ENCODE measurements at places on chromosomes 2 and 18.

DNA sequence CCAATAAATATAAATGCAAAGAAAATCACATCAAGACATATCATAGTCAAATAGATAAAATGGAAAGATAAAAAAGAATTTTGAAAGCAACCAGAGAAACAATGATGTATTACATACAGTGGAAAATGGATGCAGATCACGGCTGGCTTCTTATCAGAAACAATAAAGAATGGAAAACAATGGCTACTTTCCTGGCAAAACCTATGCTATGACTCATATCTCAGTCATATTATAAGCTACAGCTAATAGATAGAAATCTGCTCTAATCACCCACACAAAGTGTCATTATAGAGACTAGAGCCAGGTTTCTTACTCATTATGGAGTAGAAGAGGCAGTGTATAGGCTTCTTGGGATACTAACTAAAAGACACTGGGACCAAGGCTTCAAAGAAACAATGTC is 93.5 kb upstream of the TACR1 start:
- DNase-seq = no peak

GRCh38 chr2:11932048-11932512 is 185.6 kb downstream of the LPIN1 start:
- no peak for DNase-seq

GRCh38 chr2:139271149-139271548 is 491.0 kb upstream of the NXPH2 start:
- no peak for DNase-seq

GRCh38 chr2:36473230-36473629 is 117.7 kb downstream of the CRIM1 start:
- no peak for DNase-seq

- no peak for DNase-seq
Observed at GRCh38 chr2:7703048-7703447, 785.8 kb downstream of the RNF144A start.

DNA sequence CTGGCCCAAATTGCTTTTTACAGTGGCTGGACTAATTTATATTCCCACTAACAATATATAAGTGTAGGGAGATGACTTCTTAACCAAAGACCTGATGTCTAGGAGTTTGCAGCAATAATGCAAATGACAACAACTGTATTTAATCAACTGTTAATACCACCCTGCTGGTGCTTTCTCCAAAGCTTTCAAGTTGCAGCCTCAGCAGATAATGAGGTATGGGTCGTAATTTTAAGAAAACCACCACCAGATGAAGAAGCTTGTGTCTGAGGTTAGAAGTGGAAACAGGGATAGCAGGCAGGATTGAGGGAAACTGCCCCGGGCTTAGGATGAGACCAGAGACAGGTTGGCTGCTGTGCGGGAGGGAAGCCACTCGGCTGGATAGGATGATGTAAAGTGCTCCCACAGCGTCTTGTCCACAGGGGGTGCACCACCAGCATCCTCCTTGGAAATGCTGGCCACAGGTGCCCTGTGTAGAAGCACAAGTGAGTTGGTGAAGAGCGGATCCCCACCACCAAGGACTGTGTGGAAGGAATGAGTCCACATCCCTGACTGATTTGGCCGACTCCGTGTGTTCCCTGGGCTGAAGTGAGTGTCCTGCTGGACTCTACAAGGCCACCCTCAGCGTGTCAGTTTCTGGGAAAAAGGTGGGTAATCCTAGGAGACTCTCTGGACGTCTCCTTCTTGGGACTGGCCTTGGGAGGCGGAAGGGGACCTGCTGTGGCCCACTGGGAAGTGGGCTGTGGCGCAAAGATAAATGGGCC is 76.1 kb upstream of the SMAD2 start:
- no peak for DNase-seq

DNA sequence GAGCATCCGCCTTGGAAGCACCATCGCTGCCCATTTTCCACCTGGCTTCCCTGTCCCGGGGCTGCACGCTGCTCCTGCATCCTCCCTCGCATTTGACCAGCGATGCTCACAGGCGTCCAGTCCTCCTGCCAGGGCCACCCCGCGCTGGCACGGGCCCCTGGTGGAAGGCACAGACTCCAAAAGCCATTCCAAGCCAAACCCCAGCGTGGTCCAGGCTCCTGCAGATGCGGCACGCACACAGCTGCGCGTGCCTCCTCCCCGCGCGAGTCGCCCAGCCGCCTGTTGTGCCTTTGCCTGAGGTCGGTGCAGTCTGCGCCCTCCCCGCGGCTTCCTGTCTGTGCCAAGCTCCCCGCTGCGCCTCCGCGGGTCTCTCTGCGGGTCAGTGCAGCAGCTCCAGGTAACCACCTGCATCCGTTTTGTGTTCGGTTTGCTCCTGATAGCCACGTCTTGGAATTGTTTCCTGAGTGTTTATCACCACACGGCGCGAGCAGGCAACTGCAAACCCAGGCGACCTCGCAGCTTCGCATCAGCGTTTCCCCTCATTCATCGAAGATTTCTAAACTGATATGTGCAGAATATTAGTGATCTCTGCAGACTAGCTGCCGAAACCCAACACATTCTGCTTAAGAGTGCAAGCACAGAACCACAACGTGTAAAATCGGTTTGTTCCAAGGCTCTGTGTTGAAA is 65.2 kb upstream of the SALL3 start:
- no peak for DNase-seq

- DNase-seq = no peak
Observed at GRCh38 chr2:219058541-219059374, 2.0 kb downstream of the IHH start.

DNA sequence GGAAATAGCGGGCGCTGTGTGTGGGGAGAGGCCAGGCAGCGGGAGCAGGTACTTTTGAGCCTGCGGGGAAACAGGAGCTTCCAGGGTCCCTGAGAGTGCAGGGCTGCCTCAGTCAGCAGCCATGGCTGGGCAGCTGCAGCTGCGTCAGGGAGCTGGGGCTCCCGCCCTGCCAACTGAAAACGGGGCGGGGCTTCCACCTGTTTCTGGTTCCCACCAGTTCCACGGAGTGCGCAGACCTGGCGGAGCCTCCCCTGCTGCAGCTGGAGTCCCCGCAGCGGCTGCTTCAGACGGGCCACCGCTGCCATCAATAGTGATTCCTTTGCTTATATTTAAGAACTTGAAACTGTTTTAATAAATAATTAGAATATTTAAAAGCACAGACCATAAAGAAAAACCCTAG is 30.6 kb upstream of the RPRM start:
- no peak for DNase-seq

DNA sequence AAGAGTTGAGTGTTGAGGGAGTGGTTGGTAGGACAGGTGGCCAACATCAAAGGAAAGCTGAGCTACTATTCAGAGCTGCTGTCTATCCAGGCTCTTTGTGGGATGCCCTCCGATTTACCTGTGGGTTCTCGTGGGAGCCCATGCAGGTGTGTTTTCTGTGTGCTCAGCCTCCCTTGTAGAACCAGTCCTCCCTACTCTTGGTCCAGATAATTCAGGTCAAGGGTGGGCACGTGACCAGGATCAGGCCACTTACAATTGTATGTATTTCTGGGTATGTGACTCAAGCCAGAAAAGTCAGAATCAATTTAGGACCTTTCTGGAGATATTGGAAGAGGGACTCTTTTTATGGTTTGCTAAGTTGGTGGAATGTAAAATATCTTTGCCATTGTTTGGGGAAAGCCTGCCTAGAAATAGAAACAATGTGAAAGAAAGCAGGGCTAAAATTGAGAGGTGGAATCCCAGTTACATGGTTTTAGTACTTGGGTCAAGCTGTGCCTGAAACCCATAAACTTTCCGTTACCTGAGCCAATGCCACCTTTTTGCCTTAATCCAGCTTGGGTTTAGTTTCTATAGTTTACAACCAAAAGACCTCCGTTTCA is 93.2 kb downstream of the PDCL3 start:
- DNase-seq = no peak

DNA sequence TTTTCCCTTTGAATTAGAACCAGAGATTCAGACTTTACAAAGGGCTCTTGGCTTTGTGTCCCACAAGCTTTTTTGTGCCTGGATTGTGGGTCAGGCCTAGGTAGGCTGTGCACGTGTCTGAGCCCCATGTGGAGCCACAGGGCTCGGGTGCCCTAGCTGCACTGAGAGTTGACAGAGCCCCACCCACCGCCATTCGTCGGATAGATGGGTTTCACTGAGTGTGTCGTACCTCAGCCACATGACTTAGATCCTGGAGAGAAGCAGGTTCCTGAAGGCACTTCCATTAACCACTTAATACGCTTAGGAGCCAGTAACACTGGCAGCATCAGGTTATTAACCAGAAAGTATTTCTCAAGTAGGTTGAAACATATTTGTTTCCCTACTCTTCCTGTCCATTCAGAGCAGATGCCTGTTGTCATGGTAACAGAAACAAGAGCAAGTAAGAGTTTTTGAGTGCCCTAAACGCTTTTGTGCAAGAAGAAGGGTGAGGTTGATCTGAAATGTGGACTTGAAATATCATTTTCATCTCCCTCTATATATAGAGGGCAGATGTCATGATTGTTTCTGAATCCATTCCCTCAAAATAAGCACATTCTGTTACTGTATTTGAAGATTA is 30.0 kb downstream of the ADCYAP1 start:
- peak; percentile 57 for DNase-seq

DNA sequence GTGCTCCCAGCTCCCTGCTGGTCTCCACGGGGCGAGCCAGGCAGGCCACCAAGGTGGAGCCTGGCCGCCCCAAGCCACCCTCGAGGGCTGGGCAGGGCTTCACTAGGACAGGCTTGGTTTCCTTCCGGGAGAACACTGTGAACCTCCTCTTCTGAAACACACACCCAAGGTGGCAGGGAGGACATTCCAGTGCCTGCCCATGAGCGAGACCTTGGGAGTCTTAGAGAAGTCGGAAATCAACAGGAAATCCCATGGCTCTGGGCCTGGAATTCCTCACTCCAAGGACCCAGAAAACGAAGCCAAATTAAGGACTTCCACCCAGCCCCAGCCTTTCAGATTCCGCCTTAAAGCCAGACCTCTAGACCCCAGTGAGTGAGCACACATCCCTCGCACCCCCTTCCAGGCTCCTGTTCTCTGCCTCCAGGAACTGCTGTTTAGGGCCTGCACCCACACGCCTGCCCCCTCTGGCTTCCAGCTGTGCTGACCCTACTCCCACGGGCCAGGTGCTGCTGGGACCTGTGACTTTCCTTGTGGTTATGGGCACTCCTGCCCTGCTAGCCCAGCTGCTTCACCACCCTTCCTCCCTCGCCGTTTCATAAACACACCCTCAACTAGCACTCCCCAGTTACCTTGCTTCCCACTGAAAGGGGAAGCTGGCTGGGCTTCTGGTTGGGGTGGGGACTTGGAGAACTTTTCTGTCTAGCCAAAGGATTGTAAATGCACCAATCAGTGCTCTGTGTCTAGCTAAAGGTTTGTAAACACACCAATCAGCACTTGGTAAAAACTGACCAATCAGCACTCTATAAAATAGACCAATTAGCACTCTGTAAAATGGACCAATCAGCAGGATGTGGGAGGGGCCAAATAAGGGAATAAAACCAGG is 13.7 kb downstream of the GPR17 start:
- DNase-seq = no peak

DNA sequence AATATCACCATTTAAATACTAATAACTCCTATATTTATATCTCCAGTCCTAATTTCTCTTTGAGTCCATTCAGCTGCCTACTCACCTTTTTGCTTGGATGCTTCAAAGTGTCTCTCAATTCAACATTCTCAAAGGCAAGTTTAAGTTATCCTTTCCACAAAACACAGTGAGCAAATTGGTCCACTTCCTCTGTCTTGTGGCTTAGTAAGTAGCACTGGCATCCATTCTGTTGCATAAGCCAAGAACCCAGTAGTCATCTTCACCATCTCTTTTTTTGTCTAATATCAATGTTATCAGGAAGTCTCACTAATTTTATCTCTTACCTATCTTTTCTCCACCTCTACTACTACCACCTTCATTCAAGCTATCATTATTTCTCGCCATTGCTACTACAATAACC is 27.4 kb upstream of the IL1RL1 start:
- DNase-seq = no peak

DNA sequence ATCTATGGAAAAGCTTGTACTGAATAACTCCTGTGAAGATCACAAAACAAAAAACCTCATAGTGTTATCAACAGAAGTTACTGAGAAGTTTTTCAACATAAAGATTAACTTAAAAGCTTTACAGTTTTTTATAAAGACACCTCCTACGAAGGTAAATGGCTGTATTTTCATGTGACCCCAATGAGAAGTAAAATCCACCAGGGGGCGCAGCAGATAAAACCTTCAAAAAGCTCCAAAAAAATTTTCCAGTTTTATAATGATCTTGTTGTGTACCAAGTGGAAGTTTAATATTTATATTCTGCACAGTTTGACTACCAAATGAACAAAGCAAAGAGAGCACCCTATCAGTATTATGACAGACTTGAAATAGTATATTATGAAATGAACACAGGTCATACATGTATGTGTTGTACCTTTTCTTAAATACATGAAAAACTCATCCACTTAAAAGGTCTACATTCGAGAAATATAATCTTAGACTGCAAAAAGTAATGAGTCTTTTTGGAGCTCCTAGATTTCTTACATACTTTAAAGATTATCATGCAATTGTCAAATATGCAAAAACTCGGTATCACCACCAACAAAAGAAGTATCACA is 38.5 kb downstream of the PNO1 start:
- no peak for DNase-seq

DNA sequence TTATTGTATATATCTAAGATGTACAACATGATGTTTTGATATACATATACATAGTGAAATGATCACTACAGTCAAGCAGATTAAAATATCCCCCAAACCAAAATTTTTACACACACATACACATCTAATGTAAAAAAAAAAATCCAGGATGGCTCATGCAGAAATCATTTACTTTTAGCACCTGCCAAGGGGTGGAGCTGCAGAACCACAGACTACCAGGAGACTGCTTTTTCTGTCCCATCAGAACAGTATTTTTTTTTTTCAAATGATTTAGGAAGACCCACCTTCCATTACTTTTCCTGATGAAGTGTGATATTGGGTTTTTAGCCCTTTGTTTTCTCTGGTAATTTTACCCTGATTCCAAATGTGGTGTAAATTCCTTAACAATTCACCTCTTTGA is 61.9 kb downstream of the AQP4 start:
- no peak for DNase-seq

DNA sequence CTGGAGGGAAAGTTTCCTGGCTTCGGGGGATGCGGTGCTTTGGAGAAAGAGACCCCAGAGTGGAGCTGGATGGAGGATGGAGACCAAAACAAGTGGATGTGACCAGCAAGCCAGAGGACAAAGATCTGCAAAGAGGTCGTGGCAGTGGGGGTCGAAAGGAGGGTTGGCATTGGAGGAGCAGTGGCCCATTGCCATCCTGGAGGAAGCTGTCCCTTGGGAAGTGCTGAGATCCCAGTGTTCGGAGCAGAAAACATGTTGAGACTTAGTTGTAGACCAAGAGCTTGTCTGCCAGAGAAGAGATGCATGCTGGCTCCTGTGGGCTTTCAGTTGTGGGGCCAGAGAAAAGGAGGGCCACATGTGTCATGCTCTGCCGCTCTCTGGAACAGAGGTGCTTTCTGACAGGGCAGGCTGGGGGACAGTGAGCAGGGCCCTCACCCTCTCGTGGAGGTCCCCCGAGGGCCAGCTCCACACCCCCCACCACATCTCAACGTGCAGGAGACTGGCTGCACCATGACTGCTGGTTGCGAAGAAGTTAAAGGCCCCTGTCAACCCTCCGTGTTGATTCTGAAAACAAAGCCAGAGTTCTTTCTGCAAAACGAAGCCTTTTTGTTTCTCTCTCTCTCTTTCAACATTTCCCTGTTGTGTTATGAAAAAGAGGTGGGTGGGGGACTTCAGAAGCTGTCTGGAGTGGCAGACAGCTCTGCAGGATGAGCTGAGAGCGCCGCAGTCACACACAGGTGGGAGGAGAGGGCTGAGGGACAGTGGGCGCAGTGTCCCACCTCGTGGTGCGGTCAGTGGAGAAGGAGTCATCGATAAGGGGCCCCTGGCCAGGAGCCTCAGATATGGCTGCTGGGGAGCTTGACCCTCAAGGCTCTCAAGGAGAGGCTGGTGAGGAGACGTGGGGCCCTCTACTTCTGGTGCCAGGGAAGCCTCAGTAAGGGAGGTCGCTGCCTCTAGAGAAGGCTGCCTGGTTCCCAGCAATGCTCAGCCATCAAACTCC is 77.6 kb upstream of the BCL2L11 start:
- no peak for DNase-seq

Data from NCI-H524 (cell line).